Naive thymus-derived CD4-positive, alpha-beta T cell (primary cell): ENCODE measurements at places on chromosomes 16 and 17.

- DNase-seq = no peak
Observed at GRCh38 chr17:16342979-16343378, 10.3 kb downstream of the CENPV start.

DNA sequence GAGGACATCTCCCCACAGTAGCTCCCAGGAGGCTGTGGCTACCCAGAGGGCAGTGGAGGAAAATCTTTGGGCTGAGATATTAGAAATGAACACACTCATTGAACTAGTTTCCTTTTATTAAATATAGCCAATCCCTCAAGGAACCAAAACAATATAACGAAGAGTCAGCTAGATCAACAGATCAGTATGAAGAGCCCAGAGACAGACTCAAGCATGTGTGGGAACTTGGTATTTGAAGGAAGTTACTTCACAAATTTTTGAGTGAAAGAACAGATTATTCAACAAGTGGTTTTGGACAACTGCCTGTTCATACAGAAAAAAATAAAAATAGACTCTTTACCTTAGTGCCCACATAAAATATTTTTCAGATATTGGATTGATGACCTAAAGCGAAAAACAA, 183.6 kb upstream of the PMFBP1 start:
- no peak for DNase-seq

DNA sequence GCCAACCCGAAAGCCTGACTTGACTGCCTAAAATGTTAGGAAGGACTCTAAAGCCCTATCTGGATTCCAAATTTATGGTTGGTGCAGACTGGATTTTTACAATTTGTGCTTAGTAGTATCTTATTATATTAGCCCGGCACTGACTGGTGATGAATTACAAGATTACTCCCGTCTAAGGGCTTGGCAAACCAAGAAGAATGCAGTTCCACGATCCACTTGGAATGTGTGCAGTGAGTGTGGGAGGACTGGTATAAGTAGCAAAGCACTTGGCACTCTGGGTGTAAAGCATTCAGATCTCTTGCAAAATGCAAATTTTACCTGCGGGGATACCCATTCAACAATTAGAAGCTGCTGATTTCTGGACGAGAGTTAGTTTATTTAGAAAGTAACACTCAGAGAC, 539.4 kb downstream of the MAF start:
- DNase-seq = no peak

- peak; percentile 82 for DNase-seq
Observed at GRCh38 chr17:38867179-38867967, 2.5 kb upstream of the LASP1 start.

DNA sequence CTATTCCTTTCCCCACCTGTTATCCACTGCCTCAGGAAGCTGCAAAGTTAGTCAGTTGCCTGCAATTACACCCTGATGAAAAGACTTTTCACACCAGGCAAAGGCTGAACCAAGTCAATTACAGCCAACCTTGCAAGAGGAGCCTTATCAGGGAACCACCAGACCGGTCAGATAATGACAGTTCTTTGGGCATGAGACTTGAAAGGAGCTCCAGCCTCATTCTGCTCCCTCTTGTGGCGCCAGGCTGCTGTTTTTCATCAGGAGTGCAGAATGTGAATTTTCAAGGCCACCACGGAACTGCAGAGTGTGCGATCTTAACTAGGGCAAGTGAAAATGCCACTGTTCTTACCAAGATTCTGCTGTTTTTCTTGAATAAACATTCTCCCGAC, 22.5 kb downstream of the DNAI2 start:
- DNase-seq = no peak

DNA sequence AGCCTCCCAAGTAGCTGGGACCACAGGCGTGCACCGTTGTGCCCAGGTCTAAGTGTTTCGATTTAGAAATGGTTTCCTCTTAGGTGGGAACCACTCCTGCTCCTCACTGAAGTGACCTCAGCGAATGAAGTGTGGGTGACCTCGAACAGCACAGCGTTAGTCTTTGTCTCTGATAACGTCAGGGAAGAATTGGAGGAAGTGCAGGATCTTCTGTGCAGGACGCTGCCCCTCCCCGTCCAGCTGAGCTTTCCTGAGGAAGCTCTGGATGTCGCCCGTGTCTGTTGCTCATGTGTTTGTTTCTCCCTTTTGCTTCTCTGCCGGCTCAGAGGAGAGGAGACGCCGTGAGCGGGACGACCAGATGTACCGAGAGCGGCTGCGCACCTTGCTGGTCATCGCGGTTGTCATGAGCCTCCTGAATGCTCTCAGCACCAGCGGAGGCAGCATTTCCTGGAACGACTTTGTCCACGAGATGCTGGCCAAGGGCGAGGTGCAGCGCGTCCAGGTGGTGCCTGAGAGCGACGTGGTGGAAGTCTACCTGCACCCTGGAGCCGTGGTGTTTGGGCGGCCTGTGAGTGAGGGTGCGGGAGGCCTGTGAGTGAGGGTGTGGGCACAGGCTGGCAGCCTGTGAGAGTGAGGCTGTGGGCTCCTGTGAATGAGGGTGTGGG, 15.6 kb downstream of the SPG7 start:
- DNase-seq = no peak

DNA sequence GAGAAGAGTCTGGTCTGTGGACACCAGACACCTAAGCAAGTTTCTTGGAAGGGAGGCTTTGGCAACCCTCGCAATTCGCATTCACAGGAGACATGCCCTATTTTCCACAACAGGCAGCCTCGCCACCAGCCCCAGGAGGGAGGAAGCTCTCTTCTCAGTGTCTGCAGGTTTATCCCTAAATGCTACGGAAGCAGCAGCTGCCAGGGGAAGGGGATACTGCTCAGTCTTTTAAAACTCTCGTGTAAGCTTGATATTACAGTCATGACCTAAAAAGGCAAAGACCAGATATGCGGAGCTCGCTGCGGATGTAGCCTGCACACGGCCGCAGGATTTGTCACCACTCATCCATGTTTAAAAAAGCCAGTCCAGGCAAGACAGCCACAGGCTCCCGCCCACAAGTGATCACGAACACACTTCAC, 159.2 kb upstream of the RPH3AL start:
- no peak for DNase-seq

- peak; percentile 14 for DNase-seq
Observed at GRCh38 chr16:50841081-50841886, 99.4 kb downstream of the CYLD start.

DNA sequence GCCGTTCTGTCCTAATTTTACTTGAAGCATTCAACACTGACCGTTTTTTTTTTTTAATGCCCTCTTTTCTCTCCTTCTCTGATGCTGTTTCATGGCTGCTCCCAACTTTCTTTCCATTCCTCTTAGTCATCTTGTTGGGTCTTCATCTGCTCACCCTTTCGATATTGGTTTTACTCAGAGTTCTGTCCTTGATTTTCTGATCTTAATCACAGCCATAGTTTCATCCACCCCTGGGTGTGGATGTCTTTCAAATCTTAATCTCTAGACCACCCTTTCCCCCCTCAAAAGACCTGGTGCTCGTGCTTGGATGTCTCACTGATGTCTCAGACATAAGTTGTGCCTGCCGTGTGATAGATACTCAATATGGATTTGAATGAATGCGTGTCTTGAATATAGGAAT, 22.4 kb downstream of the NDEL1 start:
- no peak for DNase-seq

GRCh38 chr17:79800325-79801155, 3.7 kb upstream of the CBX8 start:
- DNase-seq = no peak

DNA sequence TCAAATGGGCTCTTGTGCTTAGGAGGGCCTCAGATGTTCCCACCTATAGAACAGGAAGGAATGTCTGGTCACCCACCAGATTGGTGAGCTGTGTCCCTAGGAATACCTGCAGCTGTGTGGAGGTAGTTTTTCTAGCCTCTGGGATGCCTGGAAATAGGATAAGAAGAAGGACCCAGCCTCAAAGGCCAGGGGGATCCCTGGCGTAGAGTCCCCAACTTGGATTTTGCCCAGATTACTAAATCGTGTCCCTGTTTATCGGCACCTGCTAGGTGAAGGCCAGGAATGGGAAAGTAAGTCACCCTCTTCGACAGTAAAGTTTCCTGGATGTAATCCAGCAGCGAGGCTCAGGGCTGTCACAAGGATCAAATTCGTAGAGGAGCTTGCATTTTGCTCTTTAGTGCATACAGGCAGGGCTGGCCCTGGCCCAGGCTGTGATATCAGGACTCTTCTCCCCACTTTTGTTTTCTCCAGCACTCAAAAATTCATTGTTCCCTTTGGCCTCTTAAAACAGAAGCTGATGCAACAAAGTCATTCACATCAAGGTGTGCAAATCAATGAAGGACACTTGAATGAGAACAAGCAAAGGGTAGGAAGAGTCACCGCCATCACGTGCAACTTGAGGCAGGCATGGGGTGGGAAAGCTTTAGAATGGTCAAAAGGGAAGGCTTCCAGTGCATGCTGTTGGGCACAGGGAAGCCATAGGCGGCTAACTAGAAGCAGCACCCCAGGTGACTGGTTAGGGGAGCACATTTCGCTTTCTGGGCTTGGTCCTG, 7.5 kb downstream of the SLC13A2 start:
- DNase-seq = no peak

- no peak for DNase-seq
Observed at GRCh38 chr16:14616280-14616679, 13.8 kb downstream of the PARN start.

DNA sequence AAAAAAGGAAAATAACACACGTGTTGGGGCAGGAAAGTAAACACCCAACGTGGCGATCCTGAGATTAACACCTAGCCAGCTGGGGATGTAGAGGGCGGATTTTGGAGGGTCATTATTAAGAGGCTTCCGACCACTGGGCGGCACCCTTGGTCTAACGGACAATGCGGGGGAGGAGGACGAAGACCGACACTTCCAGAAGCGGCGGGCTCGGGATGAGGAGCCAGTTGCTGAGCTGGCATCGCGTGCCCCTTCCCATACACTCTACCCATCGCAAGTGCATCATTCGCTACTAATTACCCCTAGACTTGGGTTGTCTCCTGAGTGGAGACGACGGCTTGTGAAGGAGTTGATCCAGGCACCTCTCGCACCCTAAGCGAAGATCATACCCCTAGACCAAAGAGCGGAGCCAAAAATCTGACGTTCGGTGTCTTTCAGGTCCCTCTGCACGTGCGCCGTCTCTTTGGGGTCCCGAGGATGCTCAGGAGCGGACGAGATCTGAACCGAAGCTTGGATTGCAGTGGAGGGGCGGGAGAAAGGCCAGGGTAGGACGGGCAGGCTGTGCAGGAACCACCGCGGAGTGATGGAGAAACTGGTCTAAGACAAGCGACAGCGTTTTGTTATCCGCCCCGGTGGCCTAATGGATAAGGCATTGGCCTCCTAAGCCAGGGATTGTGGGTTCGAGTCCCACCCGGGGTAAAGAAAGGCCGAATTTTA, 17.6 kb downstream of the ZNF213 start:
- peak; percentile 69 for DNase-seq

- no peak for DNase-seq
Observed at GRCh38 chr17:4759776-4760236, 11.9 kb upstream of the TM4SF5 start.

DNA sequence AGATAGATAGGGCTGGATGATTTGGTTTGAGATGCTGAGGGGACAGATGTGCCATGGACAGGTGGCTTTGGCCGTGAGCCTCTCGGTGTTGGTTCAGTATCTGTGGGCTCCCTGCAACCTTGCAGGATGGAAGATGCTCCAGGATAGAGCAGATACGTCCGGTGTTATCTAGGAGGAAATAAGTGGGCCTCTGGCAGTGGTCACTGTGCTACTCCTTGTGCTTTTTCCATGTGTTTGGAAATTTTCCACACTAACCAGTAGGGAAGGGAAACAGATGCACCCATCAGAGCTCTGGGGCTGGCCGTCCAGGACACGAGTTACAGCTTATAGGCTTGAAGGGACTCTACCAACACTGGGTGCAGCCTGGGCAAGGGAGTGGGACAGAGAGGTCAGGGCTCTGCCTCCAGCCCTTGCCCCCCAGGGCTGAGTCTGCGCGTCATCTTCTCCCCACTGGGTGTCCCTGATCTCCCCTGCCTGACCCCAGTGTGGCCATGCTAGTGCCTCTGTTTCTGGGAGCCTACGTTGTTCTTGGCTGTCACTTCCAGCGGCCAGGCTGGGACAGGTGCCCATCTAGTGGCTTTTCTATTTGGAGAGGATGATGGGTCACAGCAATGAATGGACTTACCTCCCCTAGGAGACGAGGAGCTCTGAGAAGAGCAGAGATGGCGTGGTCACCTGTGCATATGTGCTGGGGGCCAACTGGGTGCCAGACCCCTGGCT, 166.9 kb downstream of the SEC14L1 start:
- DNase-seq = no peak

DNA sequence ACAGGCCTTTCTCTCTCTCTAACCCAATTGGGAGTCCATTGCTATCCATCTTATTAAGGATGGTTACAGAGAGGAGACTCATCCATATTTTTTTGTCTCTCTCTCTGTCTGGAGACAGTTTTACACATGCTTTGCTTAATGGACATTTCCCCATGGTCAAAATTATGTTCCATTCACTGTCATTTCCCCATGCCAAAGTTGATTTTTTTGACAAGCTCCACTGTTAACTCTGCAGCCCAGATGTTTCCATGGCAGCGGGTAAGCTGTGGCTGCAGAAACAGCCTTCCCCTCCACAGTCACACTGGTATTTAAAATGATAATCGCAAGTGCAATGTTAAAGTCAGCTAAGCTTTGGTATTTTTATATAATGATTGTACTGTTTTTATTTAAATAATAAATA, 63.9 kb upstream of the HLF start:
- no peak for DNase-seq

DNA sequence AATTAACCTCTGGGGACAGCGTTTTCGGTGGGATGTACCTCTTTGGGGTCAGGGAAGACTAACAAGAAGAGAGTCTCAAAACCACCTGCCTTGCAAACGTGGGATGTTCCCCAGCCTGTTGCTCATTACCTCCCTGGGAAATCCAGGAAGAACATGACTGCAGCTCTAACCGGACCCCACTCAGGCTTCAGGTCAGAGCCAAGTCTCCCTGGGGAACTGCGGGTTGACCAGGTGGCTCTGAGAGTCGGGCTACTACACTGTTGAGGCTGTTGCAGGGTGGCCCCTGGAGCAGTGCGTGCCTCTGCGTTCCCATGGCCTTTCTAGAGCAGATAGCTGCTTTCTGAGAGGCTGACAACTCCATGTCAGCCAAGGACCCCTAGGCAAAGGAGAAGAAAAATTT, 309.1 kb downstream of the FOXL1 start:
- no peak for DNase-seq

DNA sequence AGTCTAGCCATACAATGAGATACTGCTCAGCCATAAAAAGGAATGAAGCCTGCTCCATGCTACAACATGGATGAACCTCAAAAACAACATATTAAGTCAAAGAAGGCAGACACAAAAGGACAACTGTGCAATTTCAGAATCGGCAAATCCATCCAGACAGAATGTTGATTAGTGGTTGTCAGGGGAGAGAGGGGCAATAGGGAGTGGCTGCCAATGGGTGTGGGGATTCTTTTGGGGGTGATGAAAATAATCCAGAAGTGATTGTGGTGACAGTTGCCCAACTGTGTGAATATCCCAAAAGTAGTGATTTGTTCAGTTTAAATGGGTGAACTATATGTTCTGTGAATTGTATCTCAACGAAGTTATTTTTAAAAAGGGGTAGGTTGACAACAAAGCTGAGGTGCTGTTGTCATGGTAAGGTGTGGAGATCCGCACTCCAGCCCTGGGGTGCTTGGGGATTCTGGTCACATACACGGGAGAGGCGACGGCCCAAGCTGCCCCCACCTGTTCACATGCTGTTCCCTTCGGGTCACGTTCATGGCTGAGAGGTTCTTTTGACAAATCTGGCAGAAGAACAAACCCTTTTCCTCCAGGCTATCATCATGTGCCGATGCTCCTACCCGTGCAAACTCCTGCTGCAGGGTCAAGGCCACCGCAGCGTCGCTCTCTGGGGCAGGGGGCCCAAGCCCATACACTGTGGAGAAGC, 9.6 kb downstream of the SLX4 start:
- no peak for DNase-seq

GRCh38 chr16:74817851-74818250, 43.2 kb upstream of the FA2H start:
- no peak for DNase-seq

- DNase-seq = no peak
Observed at GRCh38 chr17:15998031-15998562, 1.4 kb downstream of the ZSWIM7 start.
